ENCODE measurements at places on chromosomes 13 and 19.

DNA sequence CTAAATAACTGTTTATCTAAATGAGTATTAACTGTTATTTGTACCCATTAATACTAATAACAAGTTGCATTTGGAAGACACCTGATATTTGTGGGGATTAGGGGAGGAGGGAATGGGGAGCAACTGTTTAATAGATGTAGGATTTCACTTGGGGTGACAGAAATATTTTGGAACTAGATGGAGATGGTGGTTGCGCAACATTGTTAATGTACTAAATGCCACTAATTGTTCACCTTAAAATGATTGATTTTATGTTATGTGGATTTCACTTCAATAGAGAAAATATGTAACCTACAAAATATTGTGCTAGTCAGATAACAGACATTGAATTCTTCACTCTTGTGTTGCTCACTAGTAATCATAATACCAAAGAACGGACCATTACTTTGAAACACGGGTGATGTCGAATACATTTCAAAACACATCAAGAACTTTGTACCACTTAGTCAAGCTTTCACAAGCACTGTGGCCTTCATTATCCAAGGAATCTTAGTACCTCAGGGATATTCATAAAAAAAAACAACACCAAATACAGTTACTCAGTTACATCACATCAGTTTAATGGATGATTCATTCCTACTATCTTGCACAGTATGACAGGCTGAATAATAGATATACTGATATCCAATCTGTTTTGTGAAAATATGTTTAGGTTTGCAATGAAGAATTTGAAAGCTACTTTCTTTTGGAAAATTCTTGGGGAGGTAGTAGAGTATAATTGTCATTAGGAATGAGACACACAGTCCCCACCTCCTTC lies 721.8 kb downstream of the PCDH9 start:
- no peak for DNase-seq

GRCh38 chr13:78976696-78977095 lies 317.7 kb upstream of the OBI1 start:
- DNase-seq = no peak

- DNase-seq = no peak
These were observed 69.8 kb downstream of the LMO7 start for GRCh38 chr13:75705908-75706307.

DNA sequence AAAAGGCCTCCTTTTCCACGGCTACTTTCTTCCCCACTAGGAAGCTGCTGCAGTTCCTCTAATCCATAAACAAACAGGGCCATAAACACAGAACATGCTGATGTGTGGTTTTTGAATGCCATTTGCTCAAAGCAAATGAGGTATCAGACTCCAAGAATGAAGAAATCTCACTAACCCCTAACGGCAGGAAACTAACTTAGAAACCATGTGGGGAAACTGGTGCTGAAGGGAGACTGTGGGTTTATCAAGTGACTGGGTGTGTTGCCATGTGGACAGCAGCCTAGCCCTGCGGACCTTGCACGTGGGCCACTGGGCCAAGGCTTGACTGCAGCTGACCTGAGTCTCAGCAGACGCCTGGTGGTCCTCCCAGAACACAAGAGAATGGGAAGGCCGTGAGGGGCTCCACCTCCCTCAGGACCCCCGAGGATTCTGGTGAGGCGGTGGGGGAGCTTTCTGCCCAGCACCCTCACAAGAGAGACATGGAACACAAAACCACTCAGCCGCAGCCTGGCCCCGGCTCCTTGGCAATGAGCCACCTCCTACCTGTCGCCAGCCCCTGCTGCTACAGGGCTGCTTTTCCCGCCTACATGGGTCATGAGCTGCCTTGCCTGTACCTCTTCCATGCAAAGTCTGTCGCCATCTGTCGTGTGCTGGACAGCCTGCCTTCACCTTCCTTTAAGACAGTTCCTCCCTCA lies 10.6 kb downstream of the SLC15A1 start:
- DNase-seq = no peak

DNA sequence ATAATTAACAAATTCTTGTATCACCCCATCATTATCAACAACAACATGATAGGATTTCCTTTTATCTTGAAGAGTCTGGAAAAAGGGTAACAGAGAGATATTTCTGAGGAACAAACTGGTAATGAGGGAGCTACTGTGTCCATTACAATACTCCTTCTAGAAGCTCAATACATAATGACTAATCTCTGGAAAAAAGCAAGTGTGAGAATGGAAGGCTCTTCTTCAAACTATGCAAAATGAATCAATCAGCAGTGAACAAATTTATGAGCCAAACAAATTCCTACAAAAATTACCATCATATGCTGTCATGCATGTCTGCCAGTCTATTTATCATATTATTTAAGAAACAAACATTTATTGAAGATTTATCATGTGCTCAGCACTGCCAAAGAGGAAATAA lies 30.0 kb upstream of the USPL1 start:
- DNase-seq = no peak

DNA sequence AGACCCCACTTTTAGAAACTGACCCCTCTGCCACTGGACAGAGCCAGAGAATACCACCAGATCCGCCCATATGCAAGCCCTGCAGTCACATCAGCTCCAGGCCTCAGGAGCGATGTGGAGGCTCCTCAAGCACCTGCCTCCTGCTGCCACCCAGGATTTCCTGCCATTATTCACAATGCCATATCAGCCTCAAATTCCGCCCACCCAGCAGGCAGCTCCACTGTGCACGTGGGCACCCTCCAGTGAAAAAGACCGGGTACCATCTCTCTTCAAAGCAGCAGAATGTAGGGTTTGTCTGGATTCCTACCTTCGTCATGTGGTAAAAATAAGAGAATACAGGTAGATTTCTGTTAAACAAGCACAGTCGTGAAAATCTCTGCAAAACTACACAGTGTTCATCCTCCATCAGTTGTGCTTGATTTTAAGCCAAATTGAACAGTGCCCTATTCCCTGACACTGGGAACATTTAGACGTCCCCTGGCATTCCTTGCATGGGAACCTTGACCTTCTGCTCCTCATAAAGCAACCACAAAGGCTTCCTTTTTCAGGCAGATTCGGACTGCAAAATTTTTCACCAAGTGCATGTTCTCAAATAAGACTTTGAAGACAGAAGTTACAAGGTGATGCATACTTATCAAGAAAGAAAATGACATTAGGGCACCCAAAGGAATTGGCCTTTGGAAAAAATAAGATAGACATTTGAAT lies 56.4 kb downstream of the FAM124A start:
- DNase-seq = no peak

GRCh38 chr13:38914070-38914469 lies 76.6 kb downstream of the STOML3 start:
- no peak for DNase-seq

- DNase-seq = no peak
These were observed 5.9 kb downstream of the ZNF256 start for GRCh38 chr19:57941593-57941992.

GRCh38 chr13:91797567-91797966 lies 399.1 kb downstream of the GPC5 start:
- DNase-seq = no peak

DNA sequence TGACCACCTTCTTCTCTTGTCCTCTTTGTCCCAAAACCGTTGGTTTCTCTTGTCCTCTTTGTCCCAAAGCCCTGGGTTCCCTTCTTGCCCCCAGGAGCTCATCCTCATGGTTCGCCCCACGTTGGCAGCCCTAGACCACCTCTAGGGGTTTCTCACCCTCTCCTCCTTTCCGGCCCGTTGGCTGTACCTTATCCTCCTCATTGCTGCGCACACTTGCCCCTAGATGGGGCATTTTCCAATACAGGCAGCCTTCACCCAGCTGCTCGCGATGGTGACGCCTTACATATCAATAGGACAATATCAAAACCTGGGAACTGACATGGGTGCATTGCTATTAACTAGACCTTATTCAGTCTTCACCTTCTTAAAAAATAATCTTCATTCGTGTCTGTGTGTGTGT lies 86.5 kb downstream of the IPO5 start:
- no peak for DNase-seq

DNA sequence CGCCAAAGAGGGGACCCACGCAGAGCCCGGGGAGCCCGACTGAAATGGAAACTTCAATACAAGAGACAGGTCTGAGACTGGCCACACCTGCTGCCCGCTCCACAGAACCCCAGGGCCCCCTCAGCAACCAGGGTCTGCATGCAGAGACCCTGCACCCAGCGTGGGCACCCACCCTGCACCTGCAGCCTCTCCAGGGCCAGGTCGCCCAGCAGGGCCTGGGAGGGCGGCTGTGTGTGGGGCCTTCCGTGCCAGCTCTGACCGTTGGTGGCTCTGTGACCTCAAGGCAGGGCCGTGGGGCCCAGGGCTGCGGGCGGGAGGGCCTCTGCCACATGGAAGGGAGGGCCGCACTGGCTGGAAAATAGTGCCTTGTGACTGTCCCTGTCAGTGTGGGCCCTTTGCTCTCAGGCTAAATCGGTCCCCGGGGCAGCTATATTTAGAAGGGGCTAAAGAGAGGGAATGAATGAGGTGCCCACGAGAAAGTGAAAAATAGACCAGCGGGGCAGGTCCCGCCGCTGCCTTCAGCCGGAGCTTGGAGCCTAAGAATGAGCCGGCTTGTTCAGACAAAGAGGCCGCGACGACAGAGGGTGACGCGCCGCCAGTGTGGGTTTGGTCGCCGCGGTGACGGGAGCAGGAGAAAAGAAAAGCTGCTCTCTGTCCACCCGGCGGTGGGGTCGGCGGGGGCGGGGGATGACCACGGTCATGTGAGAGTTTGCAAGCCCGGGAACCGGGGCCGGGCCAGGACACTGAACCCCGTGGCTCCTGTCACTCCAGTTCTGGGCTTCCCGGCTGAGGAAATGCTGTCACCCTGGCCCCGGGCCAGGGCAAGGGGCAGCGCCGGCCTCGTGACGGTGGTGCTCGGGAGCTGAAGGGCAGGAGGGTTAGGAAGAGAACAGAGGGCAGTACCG lies 70.5 kb downstream of the GADD45B start:
- DNase-seq = peak; percentile 52

- DNase-seq = no peak
These were observed 12.0 kb upstream of the NUMBL start for GRCh38 chr19:40702337-40703012.

DNA sequence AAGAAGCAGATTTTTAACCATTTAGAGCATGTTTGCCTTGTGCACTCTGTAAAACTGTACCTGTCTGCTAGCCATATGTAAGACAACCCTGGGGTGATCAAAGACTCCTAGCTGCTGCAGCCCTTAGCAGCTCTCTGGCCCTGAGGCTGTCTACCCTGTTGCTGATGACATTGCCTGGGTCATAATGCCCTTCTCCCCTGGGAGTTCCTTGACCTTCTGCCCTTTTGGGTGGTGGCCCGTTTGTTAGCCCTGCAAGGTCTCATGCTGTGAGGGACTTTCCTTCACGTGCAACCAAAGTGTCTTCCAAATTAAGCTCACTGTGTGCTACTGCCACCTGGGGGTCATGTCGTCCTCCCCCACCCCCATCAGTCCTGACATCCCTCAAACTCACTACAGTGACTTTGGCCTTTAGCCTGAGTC lies 7.4 kb downstream of the GPC6 start:
- DNase-seq = no peak

DNA sequence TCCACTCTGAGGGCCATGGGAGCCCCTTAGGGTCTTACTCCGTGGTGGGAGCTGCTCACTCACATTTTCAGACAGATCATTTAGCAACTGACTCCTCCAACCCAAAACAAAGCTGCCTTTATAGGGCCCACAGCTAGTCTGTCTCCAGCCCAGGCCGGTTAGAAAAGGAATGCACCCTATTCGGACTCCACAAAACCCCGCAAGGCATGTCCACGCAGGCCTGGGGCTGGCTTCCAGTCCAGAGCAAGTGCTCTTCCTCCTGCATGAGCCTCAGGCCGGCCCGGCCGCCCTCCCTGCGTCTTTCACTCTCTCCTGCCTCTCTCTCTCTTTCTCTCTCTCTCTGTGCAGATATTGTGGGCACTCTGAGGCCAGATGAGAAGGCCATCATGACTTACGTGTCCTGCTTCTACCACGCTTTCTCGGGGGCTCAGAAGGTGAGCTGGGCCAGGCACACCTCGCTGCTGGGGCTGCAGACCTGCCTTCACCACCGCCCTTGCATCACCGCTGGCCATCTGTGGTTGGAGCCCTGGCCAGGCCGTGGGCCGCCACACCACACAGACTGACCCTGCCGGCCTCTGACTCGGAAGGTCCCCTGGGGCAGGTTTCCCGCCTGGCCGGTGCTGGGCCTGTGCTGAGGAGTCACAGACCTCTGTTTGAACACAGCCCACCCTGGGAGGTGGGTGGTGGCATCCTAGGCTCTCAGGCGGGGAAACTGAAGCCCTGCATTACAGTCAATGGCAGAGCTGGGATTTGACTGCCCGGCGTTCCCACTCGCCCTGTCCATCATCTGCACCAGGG lies 33.1 kb downstream of the CAPN12 start:
- no peak for DNase-seq

GRCh38 chr19:42277821-42278451 lies 8.9 kb downstream of the CIC start:
- DNase-seq = peak; percentile 71

- no peak for DNase-seq
These were observed 106.2 kb downstream of the SHISA2 start for GRCh38 chr13:25945596-25945995.

DNA sequence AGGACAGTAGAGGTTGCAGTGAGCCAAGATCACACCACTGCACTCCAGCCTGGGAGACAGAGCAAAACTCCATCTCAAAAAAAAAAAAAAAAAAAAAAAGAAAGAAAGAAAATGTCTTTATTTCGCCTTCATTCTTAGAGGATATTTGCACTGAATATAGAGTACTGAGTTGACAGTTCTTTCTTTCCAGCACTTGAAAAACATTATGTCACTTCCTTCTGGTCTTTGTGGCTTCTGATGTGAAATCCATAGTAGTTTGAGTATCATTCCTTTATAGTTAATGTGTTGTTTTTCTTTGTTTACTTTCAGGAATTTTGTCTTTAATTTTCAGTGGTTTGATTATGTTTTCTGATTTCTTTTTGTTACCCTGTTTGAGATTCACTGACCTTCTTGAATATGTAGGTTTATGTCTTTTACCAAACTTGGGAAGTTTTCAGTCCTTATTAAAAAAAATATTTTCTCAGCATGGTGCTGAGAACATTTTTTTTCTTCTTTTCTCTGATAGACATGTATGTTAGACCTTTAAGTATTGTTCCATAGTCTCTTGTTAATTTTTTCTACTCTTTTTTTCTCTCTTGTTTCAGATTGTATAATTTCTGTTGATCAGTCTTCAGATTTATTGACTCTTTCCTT lies 50.1 kb downstream of the PCCA start:
- peak; percentile 35 for DNase-seq

DNA sequence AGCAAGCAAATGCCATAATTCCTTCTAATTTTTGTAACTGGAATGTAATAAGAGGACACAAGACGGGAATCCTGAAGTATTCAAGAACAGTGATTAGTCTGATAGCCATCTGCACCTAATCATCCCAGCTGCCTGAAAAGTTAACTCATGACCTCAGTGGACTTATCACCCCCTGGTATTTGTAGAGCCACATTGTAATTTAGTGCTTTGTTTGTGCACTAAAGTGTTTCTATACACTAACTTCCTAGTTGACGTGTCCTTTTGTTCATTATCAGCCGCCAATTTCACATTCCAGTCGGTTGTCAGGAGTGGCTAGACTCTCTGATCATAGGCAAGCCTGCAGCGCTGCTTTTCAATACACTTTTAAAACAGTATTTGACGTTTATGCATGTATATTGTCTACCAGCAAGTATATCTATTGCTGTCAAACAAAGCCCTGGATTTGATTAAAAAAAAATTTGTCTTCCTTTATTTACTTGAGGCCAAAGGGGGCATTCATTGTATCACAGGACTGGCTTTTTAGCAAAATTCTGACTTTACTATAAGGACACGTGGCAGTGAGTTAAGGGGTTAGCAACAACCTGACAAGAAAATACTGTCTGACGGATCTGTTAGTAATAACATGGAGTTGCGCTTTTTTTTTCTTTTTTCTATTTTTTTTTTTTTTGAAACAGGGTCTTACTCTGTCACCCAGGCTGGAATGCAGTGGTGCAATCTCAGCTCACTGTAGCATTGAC lies 10.4 kb upstream of the SOX21 start:
- DNase-seq = peak; percentile 37

Measured in endothelial cell of umbilical vein (primary cell).